GM04503 (cell line): ENCODE measurements at places on chromosomes 16 and 17.
A peak's percentile ranks its signal among the peaks of the same experiment; 100 is the strongest.

GRCh38 chr17:32621612-32622312 is 135.0 kb downstream of the CDK5R1 start:
- no peak for DNase-seq

DNA sequence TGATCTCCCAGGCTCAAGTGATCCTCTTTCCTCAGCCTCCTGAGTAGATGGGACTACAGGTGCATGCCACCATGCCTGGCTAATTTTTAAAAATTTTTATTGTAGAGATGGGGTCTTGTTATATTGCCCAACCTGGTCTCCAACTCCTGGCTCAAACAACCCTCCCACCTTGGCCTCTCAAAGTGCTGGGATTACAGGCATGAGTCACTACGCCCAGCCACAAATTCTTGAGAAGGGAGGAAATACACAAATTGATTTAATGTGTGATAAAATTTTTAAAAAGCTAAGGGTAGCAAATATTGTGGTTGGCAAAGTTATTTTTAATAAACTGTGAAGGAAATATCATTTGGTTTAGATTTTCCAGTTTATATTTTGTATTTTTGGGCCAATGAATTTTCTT is 9.6 kb downstream of the ITGAD start:
- DNase-seq, result no peak

DNA sequence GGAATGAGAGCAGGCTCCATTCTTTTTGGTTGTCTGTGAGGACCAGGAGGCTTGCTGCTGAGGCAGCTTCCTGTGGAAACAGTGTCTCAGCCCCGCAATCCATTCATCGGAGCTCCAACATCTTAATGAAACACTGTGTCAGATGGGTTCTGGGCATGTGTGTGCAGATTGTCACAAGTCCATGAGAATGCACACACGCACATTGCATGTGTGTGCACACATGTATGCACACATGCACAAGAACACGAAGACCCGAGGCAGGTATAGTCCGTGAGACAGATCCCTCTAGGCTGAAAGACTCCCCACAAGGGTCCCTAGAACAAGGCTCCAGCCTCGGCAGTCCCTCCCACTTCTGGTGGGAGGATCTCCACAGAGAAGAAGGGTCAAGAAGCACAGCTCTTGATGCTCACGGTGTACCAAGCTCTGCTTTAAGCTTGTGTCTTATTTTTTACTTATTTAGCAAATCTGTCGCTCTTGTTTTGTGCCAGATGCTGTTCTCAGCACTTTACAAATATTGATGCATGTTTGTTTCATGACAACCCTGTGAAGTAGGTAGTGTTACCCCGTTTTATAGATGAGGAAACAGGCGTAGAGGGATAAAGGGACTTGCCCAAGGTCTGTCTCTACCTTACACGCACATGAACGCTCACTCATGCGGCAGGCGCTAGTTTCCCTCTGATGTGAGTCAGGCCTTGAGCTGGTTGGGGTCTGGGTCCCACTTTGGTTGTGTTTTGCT is 213.1 kb downstream of the SEC14L1 start:
- DNase-seq, result no peak

DNA sequence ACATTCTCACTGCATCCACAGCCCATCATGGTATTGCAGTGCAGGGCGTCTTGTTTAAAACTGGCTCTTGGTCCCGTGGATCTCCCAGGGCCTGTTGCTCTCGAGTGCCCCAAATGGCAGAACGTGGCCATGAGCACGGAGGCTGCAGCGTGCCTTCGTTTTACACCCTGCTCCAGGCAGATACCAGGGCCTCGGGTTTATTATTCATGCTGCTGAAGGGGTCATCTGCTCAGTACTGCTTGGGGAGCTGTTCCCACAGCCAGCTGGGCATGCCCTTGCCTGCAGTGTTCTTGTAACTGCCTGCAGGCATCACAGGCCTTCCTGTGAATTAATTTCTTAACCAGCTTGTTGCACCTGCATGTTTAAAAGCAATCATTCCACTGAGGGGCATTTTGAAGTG is 129.7 kb upstream of the CHMP6 start:
- DNase-seq, result no peak

- DNase-seq, result no peak
Measured at GRCh38 chr16:88383401-88384221, 852 bp downstream of the ZNF469 start.

DNA sequence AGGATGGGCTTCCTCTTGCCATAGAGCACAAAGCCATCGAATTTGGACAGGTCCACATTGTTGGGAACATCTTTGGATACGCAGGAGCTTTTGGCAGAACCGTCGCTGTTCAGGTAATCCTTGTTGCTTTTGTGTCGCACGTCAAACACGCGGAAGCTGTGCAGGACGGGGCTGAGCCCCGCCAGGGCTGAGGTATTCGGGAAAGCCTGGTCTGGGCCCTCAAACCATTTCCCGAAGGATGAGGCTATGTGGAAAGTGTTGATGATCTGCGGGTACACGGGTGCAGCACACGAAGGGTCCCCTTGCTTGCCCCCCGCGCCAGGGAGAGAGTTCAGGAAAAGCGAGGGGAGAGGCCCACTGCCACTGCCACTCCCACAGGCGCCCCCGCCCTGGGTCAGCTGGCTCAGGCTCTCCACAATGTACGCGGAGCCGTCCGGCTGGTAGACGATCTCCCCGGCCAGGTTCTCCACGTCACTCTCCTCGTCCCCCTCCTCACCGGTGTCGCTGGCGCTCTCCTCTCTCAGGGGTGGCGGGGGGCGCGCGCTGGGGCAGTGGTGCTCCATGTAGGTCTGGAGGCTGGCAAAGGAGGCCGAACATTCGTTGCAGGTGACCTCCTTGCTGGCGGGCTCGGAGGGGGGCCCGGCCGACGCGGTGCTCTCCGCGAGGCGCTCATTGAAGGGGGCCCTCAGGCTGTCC is 88.5 kb downstream of the ZFHX3 start:
- no peak for DNase-seq

DNA sequence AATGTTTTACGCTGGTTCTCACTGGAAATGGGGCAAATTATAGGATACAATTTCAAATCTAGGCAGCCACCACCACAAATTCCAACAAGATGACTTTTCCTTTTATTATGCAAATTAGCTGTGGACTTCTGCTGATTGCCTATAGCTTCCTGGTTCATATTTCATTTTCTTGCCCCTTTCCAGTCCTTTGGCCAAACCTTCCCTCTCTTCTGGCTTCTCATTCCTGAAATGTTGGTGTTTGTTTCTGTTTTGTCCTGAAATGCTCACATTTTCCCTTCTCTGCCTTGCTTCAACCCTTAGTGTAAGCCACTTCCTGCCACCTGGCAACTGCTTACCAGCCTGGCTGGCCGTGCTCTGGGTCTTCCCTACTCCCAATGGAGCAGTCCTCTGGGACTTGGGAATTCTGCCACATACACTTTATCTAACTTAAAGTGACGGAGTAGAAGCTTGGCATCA is 14.0 kb downstream of the PRSS54 start:
- no peak for DNase-seq

GRCh38 chr17:31900877-31901276 is 631 bp downstream of the UTP6 start:
- no peak for DNase-seq

GRCh38 chr16:63312346-63312745 is 1276.1 kb upstream of the CDH8 start:
- no peak for DNase-seq

- DNase-seq, result peak; percentile 49
Measured at GRCh38 chr16:96935-97381, 18.9 kb downstream of the MPG start.

GRCh38 chr17:20026960-20027359 is 17.8 kb downstream of the SPECC1 start:
- DNase-seq, result no peak

- DNase-seq, result peak; percentile 24
Measured at GRCh38 chr17:58006560-58006923, 504 bp downstream of the SRSF1 start.

DNA sequence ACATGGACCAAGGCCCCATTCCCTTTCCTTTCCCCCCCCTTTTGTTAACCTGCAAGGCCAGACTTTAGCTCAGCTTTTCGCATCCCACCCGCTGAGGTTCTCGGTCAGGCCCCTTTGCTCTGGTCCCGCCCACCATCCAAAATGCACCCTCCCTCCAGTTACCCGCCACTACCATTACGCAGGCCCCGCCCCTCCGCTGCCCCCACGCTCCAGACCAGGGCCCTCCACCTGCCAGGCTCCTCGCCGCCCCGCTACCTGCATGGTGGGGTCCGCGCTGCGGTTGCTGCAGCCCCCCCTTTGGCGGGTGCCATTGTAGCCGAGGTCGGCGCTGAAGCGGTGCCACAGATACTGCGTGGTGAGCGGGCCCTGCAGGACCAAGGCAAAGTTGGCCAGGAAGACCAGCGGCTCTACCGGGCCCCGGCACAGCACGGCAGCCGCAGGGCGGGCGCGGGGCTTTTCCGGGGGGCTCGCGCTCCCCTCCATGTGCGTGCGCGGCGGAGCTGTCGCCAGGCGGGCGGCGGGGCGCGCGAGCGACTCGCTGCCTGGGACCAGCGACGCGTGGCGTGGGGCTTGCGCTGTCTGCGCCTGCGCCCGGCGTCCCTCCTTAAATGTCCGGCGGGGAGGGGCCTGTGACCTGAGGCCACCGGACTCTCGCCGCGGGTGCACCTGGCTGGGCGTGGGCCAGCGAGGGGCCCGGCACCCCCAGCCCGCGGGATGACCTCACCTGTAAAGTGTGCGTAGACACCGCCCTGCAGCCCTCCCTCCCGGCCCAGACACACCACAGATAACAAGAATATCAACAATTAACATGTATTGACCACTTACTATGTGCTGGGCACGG is at the start of gene SLC46A1:
SLC46A1 (minus strand) TSS at position 581 of the 841 bp plus-strand sequence; CDS start at position 483, 98 bp downstream.
- DNase-seq, result no peak

DNA sequence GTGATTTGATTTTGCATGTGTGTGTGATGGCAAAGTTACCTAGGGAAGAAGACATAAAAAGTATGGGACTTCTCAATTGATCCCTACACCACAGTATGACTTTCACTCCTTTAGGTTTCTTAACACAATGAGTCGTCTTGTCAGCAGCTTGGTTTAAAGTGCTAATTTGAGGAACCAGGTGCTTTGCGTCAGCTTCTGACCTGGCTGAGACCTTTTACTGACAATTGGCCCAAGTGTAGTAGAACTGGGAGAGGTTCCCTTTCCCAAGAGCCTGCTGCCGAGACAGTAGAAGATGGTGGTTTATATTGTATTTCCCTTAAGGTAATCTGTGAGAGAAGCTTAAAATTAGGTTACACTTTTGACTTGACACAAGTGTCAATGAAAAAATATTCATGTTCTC is 54.9 kb downstream of the LDHD start:
- no peak for DNase-seq

DNA sequence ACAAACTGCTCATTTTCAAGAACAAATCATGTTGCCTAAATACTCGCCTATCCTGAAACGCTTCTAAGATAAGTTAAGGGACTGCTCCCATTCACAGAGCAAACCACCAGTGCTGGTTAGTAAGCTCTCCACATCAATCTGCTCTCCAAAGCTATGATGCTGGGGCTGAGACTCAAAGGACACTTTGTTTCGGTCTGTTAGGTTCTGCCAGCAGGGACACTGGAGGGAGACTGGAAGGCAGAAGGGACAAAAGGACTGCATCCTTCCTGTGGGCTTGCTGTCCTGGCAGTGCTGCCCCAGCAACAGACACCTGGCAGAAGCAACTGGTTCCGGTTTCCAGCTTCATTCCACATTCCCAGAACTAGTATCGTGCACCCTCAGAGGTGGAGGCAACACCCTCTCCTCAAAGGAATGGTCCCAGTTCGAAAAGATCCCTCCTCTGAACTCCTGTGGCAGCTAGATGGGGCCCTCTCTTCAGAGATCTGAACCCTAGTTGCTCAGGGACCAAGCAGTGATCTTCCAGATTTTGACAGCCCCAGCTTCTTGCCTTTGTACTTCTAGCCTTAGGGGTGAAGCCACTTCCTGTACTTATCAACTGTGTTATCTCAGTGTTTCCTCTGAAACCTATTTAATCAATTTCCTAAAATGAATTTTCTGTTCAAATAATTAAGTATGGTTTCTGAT is 73.4 kb upstream of the GSG1L start:
- DNase-seq, result no peak

- DNase-seq, result no peak
Measured at GRCh38 chr17:61393904-61394629, 5.6 kb upstream of the TBX2 start.

DNA sequence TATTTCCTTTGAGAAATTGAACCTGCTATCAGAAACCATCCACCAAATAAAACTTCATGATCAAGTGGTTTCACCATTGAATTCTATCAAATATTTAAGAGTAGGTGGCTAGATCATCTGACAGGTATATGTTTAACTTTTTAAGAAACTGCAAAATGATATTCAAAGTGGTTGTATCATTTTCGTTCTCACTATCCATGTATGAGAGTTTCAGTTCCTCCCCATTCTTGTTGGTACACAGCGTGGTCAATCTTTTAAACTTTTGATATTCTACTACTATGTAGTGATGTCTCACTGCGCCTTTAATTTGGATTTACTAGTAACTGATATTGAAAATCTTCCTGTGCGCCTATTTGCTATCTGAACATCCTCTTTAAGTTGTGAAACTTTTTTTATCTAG is 163.7 kb downstream of the CYB561 start:
- DNase-seq, result no peak

- DNase-seq, result no peak
Measured at GRCh38 chr17:34378664-34379101, 15.7 kb upstream of the CCL1 start.

DNA sequence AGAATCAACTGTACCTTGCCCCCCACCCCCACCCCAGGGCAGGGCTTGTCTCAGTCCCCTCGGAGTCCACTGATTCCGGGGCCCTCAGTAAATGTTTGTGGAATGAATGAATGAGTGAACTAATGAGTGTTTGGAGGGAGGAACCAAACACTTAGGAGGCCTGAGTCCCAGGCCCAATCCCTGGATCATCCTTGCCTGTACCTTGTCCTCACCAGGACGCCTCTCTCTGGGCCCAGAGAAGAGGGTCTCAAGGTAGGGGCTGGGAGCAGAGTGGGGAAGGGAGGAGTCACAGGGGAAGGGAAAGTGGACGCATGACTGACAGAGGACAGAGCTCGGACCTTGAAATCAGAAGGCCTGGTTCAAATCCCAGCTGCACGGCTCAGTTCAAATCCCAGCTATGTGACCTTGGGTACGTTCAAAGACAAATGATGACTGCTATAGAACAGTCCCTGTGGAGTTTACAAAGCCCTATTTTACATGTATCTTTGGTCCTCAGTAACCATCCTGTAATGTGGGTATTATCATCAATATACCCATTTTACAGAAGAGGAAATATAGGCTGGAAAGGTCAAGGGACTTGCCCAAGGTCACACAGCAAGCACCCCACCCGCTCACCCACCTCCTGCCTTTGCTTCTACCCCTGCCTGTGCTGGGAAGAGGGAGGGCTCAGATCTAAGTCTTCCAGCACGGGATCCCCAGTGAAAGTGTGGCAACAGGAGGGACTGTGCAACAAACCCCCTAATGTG is 18.3 kb downstream of the SLC4A1 start:
- no peak for DNase-seq

DNA sequence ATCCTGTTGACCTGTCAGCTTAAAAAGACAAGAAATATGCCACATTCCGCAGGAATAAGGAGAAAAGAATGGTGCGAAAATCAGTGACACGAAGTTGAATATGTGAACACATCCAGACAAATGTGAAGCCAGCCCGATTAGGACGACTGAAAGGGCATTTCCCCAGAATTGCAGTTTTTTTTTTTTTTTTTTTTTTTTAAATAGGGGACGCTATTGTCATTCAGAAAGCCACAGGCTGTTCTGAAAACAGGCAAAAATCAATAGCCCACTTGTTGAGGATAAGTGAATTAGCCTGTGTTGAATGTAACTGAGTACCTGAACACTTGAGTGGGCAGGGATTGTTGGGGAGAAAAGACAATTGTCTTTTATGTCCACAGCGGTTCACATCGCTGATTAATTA is 507.1 kb downstream of the WWOX start:
- DNase-seq, result no peak

- no peak for DNase-seq
Measured at GRCh38 chr17:40912486-40913210, 24.8 kb downstream of the KRT23 start.

GRCh38 chr17:2071455-2072281 is 16.8 kb downstream of the HIC1 start:
- no peak for DNase-seq
